Adrenal gland (tissue), 19 donors: ENCODE measurements at places on chromosomes 2 and 18. TPM values are rescaled to one million over a fixed set of nuclear protein-coding genes. Genes with fewer than 3 reads are reported as not detected.

GRCh38 chr2:64399521-64399920 is 54.4 kb upstream of the LGALSL start:
- H3K27me3 ChIP-seq: no peaks in the 10 kb centered on the region
- H3K4me3 ChIP-seq: no peak overlapping the region
- peaks cover 40% of the 10 kb centered on the region for H3K4me1 ChIP-seq
- no peak for DNase-seq

DNA sequence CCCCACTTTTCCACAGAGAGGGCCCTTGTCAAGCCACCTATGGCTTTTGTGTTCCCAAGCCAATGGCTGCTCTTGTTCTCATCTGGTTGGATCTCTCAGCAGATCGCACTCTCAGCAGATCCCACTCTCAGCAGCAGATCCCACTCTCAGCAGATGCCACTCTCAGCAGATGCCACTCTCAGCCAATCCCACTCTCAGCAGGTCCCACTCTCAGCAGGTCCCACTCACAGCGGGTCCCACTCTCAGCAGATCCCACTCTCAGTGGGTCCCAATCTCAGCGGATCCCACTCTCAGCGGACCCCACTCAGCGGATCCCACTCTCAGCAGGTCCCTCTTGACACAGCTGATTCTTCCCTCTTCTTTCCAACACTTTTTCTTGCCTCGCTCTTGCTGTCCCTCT is 59.3 kb upstream of the MGAT4A start:
- no peak overlapping the region for H3K4me3 ChIP-seq
- H3K36me3 ChIP-seq: no peaks in the 10 kb centered on the region
- no peaks in the 10 kb centered on the region for H3K27me3 ChIP-seq
- DNase-seq: no peak

Gene SKOR2
- total RNA-seq: not detected

Gene EN1
- 0.32 TPM for total RNA-seq

DNA sequence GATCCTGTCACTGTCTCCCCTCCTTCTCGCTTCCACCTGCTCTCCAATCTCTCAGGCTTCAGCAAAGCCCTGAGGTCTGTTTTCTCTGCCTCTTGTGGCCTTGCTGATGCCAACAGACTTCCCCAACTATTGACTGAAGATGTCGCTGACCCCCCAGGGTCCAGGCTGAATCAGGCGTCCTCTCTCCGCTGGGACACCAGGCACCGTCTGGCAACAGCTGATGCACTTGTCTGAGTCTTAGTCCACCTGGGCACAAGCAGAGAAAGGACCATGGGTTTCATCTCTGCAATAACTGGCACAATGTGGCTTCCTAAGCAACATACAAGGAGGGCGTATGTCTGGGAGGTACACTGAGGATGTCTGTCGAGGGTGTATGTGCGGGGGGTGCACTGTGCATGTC is 248.7 kb upstream of the MYT1L start:
- H3K4me3 ChIP-seq: no peak overlapping the region
- H3K27ac ChIP-seq: no peak overlapping the region
- no peaks in the 10 kb centered on the region for H3K36me3 ChIP-seq

DNA sequence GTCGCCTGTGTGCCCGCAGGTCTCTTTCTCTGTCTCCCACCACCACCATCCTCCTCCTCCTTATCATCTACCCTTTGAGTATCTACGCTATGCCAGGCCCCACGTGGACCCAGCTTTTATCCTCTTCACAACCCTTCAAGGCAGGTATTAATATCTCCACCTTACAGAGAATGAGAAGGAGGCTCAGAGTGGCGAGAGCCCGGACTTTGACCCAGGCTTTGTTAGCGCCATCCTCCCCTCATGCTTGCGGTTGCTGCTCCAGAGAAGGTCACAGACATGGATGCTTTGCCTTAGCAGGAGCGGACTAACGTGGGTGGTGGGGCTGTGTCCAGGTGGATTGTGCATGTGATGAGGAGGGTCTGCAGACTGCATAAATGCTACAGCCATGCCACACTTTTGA is 119.8 kb downstream of the CELF4 start:
- no peaks in the 10 kb centered on the region for H3K36me3 ChIP-seq
- no peak overlapping the region for H3K27ac ChIP-seq
- DNase-seq: no peak
- no peaks in the 10 kb centered on the region for H3K27me3 ChIP-seq
- H3K4me1 ChIP-seq: no peaks in the 10 kb centered on the region
- no peak overlapping the region for H3K4me3 ChIP-seq

DNA sequence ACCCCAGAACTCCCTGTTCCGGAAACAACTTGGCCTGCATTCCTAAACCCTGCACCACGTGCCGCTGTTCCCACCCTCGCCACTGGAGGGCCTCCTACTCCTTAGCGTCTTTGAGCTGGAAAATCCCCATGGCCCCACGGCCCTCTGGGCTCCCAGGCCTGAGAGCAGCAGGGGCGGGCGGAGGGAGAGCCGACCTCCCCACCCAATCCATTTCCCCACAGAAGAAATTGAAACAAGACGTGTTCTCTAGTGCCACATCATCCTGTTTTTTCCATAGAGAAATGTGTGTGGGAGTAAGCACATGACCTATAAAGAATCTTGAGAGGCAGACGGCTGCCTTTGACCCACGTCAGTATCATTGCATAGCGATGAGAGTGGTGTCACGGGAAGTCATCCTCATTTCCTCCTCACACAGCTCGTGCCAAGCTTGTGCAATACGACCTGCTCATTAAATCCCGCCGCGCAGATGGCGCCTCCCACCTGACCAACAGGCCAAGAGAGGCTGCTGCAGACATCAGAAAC is 79.2 kb downstream of the LAMA1 start:
- H3K4me1 ChIP-seq: no peaks in the 10 kb centered on the region
- H3K36me3 ChIP-seq: no peaks in the 10 kb centered on the region
- DNase-seq: peak; percentile 72
- no peaks in the 10 kb centered on the region for H3K27me3 ChIP-seq
- H3K27ac ChIP-seq: no peak overlapping the region

Gene MAP4K3
- total RNA-seq: 30.3 TPM

Gene SPDYA
- total RNA-seq: 0.29 TPM

GRCh38 chr2:30465171-30465545 is 18.1 kb downstream of the LCLAT1 start:
- H3K36me3 ChIP-seq: no peaks in the 10 kb centered on the region
- DNase-seq: no peak
- H3K4me3 ChIP-seq: no peak overlapping the region

GRCh38 chr2:240458044-240458899 is 22.8 kb downstream of the GPC1 start:
- H3K27ac ChIP-seq: no peak overlapping the region
- H3K27me3 ChIP-seq: no peaks in the 10 kb centered on the region
- peaks cover 12% of the 10 kb centered on the region for H3K4me1 ChIP-seq
- peak; percentile 6 for DNase-seq
- no peak overlapping the region for H3K4me3 ChIP-seq

DNA sequence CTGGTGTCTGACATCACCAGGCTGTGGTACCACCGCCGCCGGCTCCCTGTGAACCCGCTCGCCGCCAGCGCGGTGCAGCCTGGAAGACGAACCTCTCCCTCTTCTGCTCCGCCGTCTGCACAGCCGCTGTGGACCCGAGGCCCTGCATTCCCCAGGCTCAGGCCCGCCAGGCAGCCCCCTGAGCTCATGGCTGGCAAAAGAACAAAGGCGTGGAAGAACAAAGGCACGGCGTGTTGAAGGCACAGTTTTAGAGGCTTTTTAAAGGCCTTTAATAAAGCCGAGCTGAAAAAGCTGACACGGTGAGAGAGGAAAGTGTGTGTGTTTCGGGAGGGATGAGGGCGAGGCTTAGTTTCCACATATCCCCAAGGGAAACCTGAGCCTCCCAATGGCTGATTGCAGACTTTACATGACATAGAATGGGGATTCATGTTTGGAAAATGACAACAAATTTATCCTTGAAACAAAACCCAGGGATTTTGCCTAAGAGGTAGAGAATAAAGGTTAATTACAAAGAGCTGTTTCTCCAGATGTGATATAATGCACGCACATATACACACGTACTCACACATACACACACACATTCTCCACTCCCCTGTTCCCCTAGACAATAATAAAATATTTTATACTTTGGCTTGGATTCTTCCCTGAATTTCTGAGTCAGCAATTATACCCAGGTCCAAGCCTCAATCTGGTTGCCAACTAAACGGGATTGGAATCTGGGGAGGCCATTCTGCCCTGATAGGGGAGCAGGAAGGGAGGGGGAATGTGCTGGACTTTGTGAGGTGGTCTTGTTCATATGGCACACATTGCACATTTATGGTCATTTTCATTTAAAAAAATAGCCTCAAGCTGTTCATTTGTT is 39.7 kb downstream of the RFX8 start:
- DNase-seq: no peak
- H3K4me3 ChIP-seq: no peak overlapping the region
- no peaks in the 10 kb centered on the region for H3K27me3 ChIP-seq
- no peaks in the 10 kb centered on the region for H3K36me3 ChIP-seq
- H3K27ac ChIP-seq: no peak overlapping the region

DNA sequence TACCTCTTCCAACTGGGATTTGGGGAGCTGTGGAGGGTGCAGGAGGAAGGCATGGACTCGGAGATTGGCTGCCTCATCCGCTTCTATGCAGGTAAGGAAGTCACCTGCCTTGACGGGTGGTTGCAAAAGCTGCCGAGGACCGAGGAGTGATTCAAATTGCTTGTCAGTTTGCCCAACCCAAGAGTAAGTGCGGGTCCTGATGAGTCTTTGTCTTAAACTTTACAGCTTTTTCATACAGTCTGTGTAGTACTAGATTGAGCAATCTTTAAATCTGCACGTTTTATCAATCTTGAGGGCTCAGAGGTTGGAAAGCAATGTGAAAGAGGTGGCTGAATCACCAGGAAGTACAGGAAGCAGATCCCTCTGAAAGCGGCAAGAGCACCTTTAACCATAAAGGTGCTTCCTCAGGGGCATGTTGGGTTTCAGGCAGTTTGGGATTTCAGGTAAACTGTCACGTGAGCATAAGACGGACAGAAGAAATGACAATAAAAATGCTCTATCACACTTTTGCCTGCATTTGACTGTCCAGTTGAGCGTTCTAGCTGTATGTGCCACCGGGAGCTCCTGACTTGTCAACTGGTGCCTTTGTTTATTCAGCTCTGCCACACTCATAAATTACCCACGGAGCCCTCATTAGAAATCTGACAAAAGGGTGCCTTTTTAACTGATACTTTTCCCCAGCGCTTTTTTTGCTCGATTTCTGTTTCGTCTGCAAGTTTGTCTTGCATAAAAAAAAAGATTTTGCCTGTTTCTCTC is 2.0 kb downstream of the PHLPP1 start:
- DNase-seq: peak; percentile 22
- H3K4me3 ChIP-seq: peak overlapping the region; percentile 74
- peak overlapping the region; percentile 94 for H3K27ac ChIP-seq

DNA sequence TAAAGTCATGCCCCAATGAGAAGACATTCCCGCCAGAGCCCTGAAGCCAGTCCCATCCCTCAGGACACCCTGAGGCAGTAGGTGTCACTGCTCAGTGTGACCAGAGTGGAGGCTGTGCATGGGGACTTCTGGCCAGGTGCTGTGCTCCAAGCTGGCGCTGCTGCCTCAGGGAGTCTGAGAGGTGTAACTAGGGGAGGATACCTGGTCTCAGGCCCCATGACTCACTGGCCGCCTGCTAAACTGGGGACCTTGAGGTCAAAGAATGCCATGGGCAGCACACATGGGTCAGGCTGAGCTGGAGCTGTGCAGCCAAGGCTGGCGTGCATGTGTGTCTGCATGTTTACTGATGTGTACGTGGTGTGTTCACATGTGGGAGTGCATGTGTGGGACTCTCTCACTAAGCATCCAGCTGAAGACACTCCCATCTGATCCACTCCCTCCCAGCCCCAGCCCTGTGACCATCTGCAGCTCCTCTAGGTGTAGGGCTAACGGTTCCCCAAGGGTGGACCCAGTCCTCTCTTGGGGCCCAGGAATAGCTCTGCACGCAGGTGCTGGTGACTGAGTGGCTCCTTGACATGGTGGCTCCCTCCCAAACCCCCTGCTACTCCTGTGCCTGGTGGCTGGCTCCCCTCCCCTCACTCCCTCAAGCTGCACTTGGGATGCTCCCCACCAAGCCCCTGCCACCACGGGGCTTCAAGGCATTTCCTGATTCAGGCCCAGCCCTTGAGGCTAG is 16.5 kb downstream of the HS6ST1 start:
- H3K27me3 ChIP-seq: no peaks in the 10 kb centered on the region
- no peak overlapping the region for H3K4me3 ChIP-seq
- no peak for DNase-seq
- H3K36me3 ChIP-seq: no peaks in the 10 kb centered on the region

DNA sequence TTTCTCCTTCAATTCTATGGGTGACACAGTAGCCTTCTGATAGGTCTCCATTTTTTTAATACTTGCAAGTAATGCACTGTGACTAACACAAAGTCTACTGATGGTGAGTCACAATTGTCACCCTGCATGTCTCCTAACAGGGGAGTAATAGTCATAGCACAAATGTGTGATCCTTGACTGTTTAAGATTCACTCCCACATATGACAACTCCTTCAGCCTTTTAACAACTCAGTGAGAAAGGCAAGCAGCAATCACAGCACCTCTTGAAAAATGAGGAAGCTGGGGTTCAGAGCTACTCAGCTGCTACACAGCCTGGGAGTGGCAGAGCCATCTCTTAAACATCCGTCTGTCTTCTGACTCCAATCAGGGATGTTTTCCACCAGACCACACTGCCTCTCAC is 63.8 kb downstream of the EHD3 start:
- no peaks in the 10 kb centered on the region for H3K4me1 ChIP-seq
- H3K27ac ChIP-seq: peak overlapping the region; percentile 29
- H3K36me3 ChIP-seq: no peaks in the 10 kb centered on the region
- no peak for DNase-seq

Gene KLHL41
- 0.72 TPM for total RNA-seq

GRCh38 chr2:50680646-50681045 is 351.3 kb downstream of the NRXN1 start:
- no peaks in the 10 kb centered on the region for H3K27me3 ChIP-seq
- no peak overlapping the region for H3K27ac ChIP-seq
- H3K4me1 ChIP-seq: no peaks in the 10 kb centered on the region

GRCh38 chr18:27966881-27967280 is 210.0 kb downstream of the CDH2 start:
- no peaks in the 10 kb centered on the region for H3K4me1 ChIP-seq
- no peak overlapping the region for H3K27ac ChIP-seq
- no peaks in the 10 kb centered on the region for H3K27me3 ChIP-seq
- no peak for DNase-seq
- no peaks in the 10 kb centered on the region for H3K36me3 ChIP-seq
- no peak overlapping the region for H3K4me3 ChIP-seq

Gene ANTXR1
- 173 TPM for total RNA-seq

DNA sequence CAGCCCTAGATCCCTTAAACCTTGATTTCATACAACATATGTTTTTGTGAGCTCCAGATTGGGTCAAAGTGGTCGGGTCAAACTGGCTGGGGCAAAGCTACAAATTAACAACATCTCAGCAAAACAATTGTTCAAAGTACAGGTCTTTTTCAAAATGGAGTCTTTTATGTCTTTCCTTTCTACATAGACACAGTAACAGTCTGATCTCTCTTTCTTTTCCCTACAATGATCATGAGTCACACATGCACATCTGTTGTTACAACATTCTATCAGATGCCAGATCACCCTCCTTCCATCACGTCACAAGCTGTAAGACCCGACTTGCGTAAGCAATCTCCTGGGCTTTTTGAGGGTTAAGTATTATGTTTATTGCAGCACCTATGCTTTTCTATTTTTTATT is 55.1 kb downstream of the RHOB start:
- H3K27ac ChIP-seq: peak overlapping the region; percentile 80
- no peaks in the 10 kb centered on the region for H3K27me3 ChIP-seq
- no peak overlapping the region for H3K4me3 ChIP-seq

Gene PDE1A
- total RNA-seq: 5.1 TPM

Gene ZNF385B
- total RNA-seq: 8.9 TPM

GRCh38 chr2:164213916-164214315 is 407.4 kb downstream of the GRB14 start:
- no peaks in the 10 kb centered on the region for H3K4me1 ChIP-seq
- no peaks in the 10 kb centered on the region for H3K36me3 ChIP-seq
